ENCODE measurements at places on chromosomes 5 and 9.

GRCh38 chr5:58043032-58043945 lies 416.6 kb downstream of the PLK2 start:
- H3K27me3 ChIP-seq = no peaks in the 10 kb centered on the region
- no peak overlapping the region for H3K27ac ChIP-seq
- no peaks in the 10 kb centered on the region for H3K4me1 ChIP-seq
- H3K4me3 ChIP-seq = no peak overlapping the region
- no peaks in the 10 kb centered on the region for H3K36me3 ChIP-seq
- no peak for DNase-seq

DNA sequence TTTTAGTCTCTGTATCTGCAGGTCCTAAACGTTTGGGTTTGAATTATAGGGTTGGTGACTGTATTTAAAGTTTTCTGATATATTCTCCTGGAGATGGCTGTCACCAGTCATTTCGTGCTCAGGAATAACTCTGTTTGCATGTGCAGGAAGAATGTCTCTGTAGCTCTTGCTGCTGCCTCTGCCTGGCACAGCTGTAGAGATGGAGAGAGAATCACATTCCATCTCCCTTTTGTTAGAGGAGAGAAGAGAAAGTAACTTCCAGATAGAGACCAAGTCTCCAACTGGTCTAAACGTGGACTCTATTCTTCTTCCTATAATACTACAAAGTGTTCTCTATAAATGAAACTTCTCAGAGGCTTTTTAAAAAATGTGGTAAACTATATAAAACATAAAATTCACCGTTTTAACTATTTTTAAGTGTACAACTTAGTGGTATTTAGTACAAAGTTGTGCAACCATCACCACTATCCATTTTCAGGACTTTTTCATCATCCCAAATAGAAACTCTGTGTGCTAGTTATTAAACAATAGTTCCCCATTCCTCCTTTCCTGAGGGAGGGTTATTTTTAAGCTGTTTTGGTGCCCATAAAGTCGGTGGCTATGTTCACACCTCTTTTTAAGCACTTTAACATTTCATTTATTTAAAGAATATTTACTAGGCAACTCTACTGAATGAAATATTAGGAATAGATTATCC lies 20.7 kb upstream of the STARD4 start:
- no peaks in the 10 kb centered on the region for H3K4me1 ChIP-seq
- H3K4me3 ChIP-seq = no peak overlapping the region
- H3K27me3 ChIP-seq = no peaks in the 10 kb centered on the region
- no peak overlapping the region for H3K27ac ChIP-seq

DNA sequence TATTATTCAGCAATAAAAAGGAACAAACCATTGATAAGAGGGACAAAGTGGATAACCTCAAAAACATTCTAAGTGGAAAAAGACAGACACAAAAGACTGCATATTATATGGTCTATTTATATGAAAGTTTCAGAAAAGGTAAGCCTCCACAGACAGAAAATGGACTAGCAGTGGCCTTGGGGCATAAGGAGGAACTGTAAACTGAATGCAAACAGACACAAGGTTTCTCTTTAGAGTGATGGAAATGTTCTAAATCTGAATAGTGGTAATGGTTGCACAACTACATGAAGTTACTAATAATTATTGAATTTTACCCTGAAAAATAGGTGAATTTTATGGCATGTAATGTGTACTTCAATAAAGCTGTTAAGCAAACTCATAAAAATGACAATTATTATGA lies 286.3 kb upstream of the PAPPA start:
- no peaks in the 10 kb centered on the region for H3K36me3 ChIP-seq

GRCh38 chr5:63217422-63217821 lies 638.8 kb downstream of the LRRC70 start:
- H3K27me3 ChIP-seq = no peaks in the 10 kb centered on the region
- no peak for DNase-seq
- H3K4me3 ChIP-seq = no peak overlapping the region

DNA sequence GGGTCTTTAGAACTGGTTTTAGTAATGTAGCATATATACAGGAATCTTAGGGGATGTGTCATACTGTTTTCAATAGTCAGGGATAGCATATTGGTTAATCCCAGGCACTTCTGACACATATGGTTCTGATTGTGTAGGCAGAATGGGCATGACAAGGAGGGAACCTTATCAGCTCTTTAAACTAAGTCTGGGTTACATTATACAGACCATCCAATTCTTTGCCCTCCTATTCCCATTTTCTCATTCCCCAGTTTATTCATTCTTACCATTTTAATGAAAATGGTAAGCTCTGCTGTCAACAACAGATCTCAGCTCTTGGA lies 85.1 kb downstream of the NDUFAF2 start:
- DNase-seq = no peak
- H3K4me1 ChIP-seq = no peaks in the 10 kb centered on the region

DNA sequence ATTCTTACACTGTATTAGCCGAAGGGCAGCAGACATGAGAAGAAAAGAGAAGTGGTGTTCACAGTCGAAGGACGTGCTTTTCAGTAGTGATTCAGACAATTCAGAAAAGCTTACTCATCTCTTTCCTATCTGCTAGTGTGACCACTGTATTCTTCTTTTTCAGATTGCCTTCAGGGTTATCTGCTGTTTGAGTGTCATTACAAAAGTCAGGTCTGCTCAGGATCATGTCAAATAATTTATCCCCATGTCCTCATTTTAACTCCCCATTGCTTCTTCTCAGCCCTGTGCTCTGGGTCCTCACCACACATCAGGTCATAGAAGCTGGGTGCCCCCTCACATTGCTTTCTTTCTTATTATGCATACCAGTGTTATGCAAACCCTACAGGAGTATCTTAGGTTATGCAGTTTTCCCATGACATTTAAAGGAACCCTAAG lies 394.0 kb downstream of the CETN3 start:
- H3K27me3 ChIP-seq = no peaks in the 10 kb centered on the region
- H3K4me1 ChIP-seq = peaks cover 12% of the 10 kb centered on the region
- no peak overlapping the region for H3K4me3 ChIP-seq
- DNase-seq = no peak
- H3K36me3 ChIP-seq = no peaks in the 10 kb centered on the region

- peaks cover 28% of the 10 kb centered on the region for H3K36me3 ChIP-seq
- H3K4me1 ChIP-seq = no peaks in the 10 kb centered on the region
- no peak overlapping the region for H3K4me3 ChIP-seq
- no peak overlapping the region for H3K27ac ChIP-seq
- H3K27me3 ChIP-seq = no peaks in the 10 kb centered on the region
Measured at GRCh38 chr5:14715481-14715880, 51.0 kb downstream of the OTULIN start.

DNA sequence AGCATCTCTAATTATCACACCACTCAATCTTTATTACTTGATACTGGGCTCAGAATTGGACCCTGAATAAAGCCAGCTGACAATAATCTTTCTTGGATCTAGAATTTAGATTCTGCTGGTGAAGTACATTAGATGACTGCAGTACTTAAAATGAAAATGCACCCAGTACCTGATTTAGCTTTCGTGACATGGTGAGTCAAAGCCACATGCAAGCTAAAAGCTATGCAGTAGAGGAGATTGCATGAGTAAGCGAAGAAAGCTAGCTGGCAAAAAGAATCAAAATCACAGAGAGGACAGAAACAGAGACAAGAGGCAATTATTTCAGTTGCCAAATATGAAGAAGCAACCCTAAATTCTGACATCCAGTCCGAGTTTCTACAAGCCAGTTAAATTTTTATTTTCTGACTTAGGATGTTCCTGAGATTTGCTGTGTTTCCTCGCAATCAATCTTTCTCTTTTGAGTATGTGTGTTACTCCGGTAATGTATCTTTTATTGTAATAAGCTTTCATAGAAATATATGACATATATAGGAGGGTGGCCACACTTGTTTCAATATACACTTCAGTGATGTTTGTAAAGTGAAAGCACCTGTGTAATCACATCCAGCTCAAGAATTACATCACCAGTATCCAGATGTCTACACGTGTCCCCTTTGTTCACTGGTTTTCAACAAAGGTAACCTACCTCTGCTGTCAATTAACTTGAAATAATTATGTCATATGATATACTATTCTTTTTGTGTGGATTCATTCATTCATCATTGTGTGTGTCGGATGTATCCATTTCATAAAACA lies 101.7 kb downstream of the CDH18 start:
- no peak for DNase-seq
- no peaks in the 10 kb centered on the region for H3K27me3 ChIP-seq
- no peaks in the 10 kb centered on the region for H3K4me1 ChIP-seq
- no peak overlapping the region for H3K27ac ChIP-seq
- no peak overlapping the region for H3K4me3 ChIP-seq
- H3K36me3 ChIP-seq = no peaks in the 10 kb centered on the region

DNA sequence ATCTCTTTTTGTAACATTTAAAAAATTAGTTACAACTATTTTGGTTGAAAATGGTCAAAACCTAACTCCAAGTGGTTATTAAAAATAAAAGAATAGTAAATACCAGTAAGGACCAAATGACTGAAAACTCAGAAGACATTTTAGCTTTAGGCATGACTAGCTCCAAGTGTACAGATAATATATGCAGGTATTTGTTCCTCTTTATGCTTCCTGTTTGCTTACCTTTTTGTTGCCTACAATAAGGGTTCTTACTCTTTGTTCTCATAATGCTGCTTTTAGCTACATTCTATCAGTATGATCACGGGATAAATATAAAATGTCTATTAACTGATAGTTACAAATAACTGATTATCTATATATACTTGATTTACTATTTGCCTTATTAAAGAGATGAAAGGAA lies 259.6 kb downstream of the CDH12 start:
- no peak overlapping the region for H3K27ac ChIP-seq
- H3K4me1 ChIP-seq = no peaks in the 10 kb centered on the region
- no peak overlapping the region for H3K4me3 ChIP-seq

- H3K27me3 ChIP-seq = no peaks in the 10 kb centered on the region
- no peaks in the 10 kb centered on the region for H3K36me3 ChIP-seq
- DNase-seq = no peak
- no peak overlapping the region for H3K27ac ChIP-seq
Measured at GRCh38 chr9:107727086-107727780, 237.7 kb upstream of the KLF4 start.

DNA sequence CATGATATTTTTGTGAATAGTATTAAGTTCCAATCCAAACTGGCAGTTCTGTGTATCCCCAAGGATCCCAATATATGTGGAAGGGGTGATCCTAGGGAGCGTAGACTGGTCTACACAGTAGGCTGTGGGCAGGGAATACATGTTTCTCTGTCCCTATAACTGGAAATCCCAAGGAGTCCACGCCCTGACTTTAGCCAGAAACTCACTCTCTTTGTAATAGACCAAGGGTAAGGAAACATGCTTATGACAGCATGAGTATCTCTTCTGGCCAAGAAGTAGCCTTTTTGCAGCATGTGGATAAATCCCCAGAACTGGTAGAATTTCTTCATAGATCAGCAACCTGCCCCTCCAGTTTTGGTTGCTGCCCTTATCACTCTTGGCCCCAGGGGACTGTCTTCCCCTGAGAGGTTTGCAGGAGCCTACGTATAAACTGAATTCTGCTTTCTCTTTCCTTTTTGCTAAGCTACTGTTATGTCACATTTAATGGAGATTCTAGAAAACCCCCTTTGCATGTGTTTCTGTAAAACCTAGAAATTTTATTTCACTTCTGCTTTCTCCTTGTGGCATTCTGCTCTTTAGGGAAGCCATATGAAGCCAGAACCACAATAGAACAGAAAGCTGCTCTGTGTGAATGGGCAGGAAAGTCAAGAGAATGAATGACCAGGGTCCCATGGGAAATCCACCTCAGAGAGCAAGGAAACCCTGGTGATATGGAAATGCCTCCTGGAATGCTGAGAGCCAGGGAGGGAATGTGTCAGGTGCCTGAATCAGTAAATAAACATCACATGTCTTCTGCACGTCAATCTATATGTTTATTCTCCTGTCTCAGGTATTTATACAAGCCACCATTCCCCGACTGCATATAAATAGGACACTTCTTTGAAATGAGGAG lies 3.5 kb downstream of the IFNA2 start:
- no peak overlapping the region for H3K27ac ChIP-seq
- H3K27me3 ChIP-seq = no peaks in the 10 kb centered on the region
- no peaks in the 10 kb centered on the region for H3K36me3 ChIP-seq
- DNase-seq = no peak

DNA sequence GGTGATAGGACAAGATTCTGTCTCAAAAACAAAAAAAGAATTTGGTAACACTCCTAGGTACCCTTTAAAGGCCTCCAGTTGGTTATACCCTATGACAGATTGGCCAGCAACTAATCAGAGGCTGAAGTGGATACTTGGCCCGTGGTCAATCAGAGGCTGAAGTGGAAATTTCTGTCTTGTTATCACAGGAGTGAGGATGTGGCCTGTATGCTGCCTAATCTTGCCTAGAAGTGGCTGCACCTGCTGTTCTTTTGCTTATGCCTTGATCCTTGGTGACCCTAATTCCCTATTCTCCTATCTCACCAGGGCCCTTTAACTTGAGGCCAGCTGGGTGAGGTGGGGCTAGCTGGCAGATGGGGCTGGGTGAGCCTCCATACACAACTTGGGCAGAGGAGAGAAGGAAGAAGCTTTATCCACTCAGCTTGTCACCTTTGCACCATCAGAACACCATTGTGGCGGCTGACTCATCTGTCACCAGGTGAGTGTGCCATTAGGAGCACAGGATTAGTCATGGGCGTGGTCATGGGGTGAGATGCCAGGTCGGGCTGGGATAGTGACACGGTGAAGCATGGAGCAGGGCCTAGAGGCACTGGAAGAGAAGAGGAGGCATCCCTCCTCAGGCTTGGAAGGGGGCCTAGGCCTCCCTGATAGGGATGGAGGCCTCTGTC lies 41.5 kb downstream of the SAR1B start:
- H3K27ac ChIP-seq = no peak overlapping the region
- no peaks in the 10 kb centered on the region for H3K27me3 ChIP-seq
- DNase-seq = no peak
- H3K4me3 ChIP-seq = no peak overlapping the region

- H3K27ac ChIP-seq = no peak overlapping the region
- no peaks in the 10 kb centered on the region for H3K27me3 ChIP-seq
- H3K4me3 ChIP-seq = no peak overlapping the region
- DNase-seq = peak; percentile 65
Measured at GRCh38 chr5:111299067-111299481, 74.9 kb downstream of the CAMK4 start.

DNA sequence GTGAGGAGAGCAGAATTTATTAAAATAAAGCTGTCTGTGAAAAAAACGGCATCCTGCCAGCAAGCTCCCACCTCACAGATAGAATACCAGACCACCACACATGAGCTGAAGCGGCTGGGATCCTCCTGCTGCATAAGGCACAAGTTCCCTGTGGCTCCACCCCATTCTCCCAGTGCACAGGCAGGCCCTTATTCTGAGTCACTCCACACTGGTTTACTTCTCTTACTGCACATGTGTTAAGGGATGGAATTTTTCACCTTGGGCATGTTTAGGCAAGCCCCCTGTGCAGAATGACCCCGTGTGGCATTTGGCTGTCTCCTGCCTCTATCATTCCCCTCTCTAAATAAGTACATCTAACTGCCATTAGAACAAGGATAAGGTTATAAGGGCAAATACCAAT lies 115.0 kb upstream of the ELAVL2 start:
- H3K36me3 ChIP-seq = no peaks in the 10 kb centered on the region
- no peaks in the 10 kb centered on the region for H3K4me1 ChIP-seq
- H3K27me3 ChIP-seq = no peaks in the 10 kb centered on the region
- H3K27ac ChIP-seq = no peak overlapping the region
- H3K4me3 ChIP-seq = no peak overlapping the region

Data from sigmoid colon (tissue), 7 donors.